ENCODE measurements at places on chromosomes 2 and 18.

DNA sequence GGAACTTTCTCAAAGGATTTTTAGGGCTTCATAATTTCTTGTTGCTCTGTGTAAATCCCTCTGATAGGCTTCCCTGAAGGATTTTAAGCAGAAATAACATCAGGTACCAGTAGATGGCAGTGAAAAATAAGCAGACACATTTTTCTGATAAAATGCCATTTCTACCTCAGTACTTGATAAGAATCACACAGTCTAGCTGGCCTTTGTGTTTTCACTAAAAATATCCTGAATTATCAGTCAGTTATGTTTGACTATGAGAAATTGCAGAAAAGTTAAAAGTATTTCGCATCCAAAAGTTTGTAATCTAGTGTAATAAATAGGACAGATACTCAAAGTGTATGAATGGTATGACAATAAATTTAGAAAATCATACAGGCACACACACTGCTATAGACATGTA is 68.7 kb downstream of the DNAJC10 start:
- peak; percentile 63 for DNase-seq

DNA sequence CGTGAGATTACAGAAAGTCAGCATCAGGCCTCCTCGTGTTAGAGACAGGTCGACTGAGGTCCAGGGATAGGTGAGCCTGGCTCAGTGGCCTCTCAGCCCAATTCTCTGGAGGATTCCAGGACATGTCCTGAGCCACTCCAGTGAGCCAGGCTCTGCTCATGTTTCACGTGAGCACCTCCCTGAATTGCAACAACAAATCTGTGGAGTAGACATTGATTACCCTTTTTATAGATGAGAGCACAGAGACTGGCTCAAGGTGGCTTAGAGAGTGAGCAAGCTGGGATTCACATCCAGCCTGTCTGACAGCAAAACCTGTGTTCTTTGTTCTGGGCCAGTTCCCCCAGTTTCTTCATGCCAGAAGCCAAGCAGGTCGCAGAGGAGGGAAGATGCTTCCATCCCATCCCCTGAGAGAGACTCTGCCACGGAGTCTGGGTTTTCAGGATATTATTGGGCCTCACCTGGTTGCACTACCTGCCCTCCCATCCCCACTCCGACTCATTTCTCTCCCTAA is 46.4 kb downstream of the HS1BP3 start:
- DNase-seq = no peak

DNA sequence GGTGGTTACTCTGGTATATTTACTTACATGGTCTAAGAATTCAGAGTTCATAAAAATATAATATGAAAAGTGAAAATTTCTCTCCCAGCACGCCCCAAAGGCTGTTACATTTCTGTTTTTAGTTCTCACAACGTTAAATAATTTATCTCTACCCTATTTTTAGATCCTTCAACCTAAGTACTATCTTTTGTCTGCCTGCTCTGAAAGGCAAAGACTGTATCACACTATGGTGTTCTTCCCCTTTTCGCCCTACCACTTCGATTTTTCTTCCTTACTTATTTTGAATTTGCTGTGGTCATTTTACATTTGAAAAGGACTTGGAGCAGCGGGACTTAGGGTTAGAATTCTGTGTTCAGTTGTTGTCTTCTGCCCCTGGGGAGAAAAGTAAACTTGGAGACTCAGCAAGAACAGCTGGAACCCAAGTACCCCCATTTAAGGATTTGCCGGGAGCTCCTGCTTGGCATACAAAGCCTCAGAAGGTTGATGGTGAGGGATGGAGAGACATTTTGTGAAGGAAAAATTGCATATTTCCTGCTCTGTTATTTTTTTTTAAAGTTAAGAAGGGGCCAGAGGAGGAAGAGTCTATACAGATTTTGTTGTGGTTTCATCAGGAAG is 19.0 kb downstream of the ADAM23 start:
- DNase-seq = peak; percentile 2

- no peak for DNase-seq
Observed at GRCh38 chr18:42437646-42438045, 482.6 kb downstream of the PIK3C3 start.

GRCh38 chr2:109594246-109594885 is 19.4 kb downstream of the SEPTIN10 start:
- no peak for DNase-seq

GRCh38 chr2:201697899-201698298 is 545 bp downstream of the MPP4 start:
- DNase-seq = no peak

GRCh38 chr2:192157776-192158175 is 37.0 kb downstream of the TMEFF2 start:
- DNase-seq = no peak

- no peak for DNase-seq
Observed at GRCh38 chr2:55733335-55733734, 39.7 kb upstream of the PNPT1 start.

- DNase-seq = no peak
Observed at GRCh38 chr2:25063876-25064660, 22.2 kb downstream of the EFR3B start.

GRCh38 chr2:126953483-126953882 is 54.8 kb downstream of the TEX51 start:
- DNase-seq = no peak

DNA sequence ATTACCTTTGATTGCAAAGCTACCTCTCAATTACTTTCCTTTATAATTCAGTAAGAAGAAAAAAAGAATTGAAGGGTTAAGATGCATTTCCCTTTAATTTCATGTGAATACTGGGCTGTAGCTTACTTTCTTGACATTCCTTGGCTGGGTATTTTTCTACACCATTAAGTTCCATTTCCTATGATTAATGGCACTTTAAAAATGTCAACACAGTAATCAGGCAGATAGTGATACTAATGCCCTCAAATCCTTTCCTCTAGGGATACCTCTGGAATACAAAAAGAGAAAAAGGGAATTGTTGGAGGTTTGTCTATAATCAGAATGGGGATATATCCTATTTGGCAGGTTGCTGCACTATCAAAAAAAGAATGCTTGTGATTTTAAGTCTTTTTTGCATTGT is 216.9 kb downstream of the SRBD1 start:
- no peak for DNase-seq

- peak; percentile 54 for DNase-seq
Observed at GRCh38 chr18:51236225-51236624, 38.7 kb upstream of the MEX3C start.

DNA sequence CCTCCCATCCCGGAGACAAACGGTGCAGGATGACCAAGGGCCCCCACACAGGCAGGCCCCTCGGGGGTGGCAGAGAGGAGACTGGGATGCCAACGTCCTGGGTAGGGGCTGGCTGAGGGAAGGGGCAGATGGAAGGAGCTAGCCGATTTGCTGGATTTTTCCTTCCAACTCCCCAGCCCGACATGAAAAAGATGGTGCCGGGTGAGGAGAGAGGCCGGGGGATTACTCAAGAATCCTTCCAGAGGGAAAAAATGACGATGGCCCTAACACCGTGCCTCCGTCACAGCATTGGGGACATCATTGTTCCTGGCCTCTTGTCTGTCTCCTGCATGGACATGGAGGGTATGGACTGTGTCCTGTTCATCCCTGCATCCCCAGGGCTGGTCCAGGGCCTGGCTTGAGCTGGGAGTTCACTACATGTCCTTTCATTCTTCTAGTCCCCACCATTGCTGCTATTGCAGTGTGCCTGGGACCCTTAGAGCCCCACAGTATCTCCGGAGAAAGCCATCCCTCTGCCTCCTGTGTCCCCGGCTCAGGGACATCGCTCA is 217.7 kb downstream of the TNS1 start:
- no peak for DNase-seq

DNA sequence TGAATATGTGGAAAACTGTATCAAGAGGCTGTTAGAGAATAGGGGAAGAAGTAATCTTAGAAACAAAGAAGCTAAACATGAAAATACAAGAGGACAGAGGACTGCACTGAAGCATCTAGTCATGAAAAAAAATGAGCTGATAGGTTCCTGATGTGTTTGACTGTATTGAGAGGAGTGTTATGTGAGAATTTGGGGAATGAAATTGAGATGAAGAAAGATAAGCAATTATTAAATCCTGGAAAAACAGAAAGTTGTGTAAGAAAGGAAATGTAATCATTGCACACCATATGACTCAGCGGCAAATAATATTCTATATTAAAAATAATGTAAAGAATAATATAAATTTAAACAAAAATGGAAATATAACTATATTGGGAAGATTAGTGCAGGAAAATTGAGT is 71.2 kb downstream of the SEMA4F start:
- no peak for DNase-seq

DNA sequence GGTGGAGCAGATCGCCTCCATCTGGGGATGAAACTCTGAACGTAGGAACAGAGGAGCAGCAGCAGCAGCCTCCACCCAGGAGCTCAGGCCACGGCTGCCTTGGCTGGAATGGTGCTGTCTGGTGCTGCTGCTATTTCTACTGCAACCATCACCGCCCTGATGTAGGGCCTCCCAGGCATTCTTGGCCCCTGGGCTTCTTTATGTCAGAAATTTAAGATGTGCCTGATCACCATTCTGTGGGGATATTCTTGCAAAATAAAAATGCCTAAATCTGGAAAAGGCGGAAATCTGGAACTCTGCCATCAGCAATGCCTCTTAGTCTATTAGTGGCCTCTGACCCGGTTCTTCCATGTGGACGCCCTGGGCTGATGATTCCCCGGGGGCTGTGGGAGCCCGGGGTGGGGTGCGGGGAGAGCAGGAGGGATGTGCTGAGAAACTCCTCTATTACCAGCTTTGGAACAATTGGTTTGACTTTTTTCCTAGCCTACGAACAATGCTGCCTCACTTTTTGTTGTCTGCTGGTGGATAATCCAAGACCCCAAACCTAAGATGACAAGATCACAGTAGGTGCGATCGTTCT is 47.2 kb downstream of the FAM124B start:
- no peak for DNase-seq

DNA sequence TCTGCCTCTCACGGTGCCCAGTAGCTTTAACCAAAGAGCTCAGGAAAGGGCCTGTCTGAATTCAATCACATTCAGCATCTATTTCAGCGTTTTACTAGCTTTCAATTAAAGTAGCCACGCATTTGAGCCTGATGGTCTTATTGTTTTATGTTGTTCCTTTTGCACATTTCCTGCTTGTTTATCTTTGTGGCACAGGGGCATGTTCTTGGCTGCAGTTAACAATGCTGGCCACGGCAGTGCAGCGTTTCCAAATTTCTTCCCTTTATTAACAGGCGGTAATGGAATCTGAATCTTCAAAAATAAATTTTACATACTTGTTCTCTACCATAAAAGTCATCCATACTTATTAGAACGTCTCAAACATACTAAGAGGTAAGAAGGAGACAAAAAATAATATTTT is 46.2 kb downstream of the HPCAL1 start:
- peak; percentile 70 for DNase-seq

DNA sequence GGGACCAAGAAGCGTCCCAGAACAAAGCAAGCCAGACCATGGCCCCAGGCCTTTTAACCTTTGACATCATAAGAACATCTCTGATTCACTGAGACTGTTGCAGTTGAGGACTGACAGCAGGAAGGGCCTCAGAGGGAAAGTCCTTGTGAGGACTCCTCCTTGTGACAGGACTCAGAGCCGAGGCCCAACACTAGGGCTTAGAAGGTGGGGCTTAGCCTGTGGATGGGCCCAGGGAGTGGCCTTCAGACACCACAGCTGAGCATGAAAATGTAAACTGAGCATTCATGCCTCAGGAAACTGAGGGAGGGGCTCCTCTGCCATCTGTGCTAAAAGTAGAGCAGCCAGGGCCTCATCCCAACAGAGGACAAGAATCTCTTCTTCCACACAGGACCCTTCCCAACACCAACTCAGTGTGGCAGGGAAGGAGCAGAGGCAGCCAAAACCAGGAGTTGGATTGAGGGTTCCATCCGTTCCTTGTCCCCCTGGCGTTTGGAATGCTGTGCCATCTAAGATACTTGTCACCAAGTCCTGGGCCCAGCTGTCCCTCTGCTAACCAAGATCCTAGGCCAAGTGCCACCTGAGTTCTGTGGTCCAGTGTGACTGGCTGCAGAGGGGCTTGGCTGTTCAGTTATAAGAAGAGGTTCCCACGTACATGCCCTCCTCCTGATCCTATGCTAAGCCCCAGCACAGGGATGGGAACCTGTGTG is 37.5 kb upstream of the CAB39 start:
- no peak for DNase-seq

- no peak for DNase-seq
Observed at GRCh38 chr18:41693008-41693407, 262.0 kb upstream of the PIK3C3 start.

DNA sequence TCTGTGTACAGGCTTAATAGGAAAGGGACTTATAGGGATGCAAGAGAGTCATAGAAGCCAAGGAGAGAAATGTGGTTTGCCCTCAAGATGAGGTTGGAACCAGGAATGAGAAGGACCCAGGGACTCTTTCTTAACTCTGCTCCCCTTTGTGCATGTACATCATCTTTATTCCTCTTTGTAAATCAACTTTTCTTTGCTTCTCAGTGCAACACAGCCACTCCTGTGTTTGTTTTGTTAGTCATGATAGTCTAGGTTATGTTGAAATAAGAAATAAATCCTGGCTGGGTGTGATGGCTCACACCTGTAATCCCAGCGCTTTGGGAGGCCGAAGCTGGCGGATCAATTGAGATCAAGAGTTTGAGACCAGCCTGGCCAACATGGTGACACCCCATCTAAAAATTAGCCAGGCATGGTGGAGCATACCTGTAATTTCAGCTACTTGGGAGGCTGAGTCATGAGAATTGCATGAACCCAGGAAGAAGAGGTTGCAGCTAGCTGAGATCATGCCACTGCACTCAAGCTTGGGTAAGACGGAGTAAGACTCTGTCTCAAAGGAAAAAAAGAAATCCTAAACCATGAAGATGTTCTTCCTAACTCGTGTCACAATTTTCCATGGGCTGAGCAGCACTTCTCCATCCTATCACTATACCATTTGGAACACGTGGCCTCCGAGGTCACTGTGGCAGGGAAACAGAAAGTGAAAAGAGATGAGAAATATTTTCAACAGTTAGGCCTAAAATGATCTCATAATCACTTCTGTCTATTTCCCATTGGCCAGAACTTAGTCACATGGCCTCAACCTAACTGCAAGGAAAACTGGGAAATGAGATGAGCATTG is 73.0 kb upstream of the TMEM17 start:
- DNase-seq = no peak

GRCh38 chr2:113195923-113196501 is 22.2 kb downstream of the PSD4 start:
- no peak for DNase-seq

DNA sequence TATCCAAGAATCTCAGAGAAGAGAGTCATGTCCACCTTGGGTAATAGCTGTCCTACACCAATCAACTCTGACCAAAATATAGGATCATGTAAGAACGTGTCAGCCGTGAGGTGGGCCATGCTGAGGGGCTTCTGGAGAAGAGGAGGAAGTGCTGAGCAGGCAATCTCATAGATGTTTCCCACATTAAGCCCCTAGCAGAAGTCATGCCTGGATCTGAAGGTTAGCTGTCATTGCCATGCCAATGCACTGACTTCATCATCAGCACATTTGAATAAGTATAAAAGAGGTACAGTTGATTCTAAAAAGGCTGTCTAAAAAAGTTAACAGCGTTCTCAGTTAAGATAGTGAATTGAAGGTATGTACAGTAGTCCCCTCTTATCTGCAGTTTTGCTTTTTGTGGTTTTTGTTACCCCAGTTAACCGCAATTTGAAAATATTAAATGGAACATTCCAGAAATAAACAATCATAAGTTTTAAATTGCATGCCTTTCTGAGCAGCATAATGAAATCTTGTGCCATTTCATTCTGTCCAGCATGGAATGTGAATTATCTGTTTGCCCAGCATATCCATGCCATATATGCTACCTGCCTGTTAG is 67.2 kb upstream of the TMEM17 start:
- no peak for DNase-seq

GRCh38 chr2:121231385-121232000 is 53.5 kb downstream of the TFCP2L1 start:
- no peak for DNase-seq
